ENCODE measurements at places on chromosomes 4 and X.

- DNase-seq = no peak
These were observed 399.3 kb downstream of the GPM6A start for GRCh38 chr4:175412746-175413145.

DNA sequence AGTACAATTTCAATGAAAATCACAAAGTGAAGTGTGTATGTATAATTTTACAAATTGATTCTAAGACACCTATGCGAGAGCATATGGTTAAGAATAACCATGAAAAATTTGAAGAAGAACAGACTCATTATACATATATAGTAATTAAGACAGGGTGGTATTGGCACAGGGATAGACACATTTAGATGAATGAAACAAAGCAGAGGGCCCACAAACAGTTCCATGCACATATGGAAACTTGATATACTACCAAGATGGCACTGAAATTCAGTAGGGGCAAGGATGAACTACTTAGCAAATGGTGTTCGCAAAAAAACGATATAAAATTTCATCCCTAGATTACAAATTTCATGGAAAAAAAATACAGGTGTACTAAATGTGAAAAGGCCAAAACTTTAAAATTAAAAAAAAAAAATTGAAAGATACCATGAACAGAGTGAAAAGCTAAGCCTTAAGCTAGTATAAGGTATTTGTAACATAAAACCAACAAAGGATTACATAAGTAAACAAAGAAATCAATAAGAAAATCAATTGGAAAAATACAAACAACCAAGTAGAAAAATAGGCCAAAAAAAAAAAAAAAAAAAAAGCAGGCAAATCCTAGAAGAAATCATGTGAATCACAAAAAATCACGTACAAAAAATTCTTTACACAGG, 85.4 kb downstream of the RASL11B start:
- DNase-seq = no peak

GRCh38 chr4:4717692-4718091, 141.8 kb upstream of the MSX1 start:
- no peak for DNase-seq

DNA sequence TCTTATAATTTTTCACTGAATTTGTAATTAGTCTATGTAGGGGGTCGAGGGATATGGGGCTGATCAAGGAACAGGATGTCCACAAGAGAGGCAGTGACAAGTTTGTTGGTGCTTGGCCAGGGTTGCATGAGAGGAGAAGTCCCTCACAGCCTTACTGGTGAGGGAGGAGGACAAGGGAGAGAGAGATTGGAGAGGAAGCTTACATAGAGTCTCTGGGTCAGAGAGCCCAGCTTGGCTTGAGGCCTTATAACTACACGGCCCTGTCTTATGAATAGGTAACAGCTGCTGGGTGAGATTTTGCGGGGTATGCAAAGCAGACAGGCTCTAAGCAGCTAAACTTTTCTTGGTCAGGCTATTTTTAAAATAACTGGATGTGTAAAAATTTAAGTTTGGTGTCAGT, 37.9 kb upstream of the OTUD4 start:
- DNase-seq = no peak

- DNase-seq = no peak
These were observed 45.9 kb upstream of the PGM2 start for GRCh38 chr4:37780444-37781130.

DNA sequence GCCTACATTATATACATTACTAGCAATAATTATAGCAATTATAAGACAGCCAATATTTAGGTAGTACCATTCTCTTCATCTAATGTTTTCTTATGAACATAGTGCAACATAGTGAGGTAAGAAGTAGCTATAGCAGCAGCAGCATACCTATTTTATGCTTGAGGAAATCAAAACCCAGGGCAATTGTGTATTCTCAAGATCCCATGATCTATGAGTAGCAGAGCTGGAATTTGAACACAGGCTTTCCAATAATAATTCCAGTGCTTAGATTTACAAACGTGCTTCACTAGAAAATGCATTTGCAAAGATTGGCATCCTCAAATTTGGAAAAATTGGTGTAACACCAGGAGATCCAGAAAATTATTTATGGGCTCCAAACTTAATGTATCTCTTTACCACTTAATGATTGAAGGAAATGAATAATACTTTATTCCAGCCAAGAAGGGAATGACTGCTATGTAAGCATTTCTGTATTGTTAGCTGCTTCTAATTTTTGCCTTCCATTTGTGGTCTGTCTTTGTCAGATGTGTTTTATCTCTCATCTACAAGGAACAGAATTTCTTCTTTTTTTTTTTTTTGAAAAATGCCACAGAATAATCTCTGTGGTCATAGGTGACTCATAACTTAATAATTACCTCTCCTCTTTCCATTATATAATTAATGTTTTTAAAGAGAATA, 451.1 kb downstream of the ARAP2 start:
- DNase-seq = no peak

GRCh38 chr4:11565213-11565612, 136.5 kb upstream of the HS3ST1 start:
- no peak for DNase-seq

- no peak for DNase-seq
These were observed 654 bp upstream of the STS start for GRCh38 chrX:7146703-7147412.

All from mesendoderm (in vitro differentiated cells).